ENCODE measurements at places on chromosomes 1 and 21.
A peak's percentile ranks its signal among the peaks of the same experiment; 100 is the strongest.

- no peak for DNase-seq
Observed at GRCh38 chr1:75529488-75529887, 81.4 kb downstream of the SLC44A5 start.

DNA sequence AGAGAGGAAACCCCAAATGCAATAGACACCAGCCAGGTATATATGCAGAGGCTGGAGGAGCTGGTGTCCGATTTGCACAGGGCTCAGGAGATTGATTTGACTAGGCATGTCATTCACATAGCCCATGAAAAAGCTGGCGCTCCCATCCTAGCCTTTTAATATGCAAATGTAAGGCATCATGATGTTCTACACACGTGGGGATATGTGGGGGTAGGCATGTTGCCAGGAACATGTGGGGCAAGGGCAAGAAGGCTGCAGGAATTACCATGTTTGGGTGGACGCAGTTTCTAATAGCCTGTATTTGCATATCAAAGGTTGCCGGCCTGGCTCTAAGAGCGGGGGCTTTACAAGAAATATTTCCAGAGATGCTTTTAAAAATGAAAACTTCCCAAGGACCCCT is 11.7 kb upstream of the SH3GLB1 start:
- no peak for DNase-seq

GRCh38 chr1:103525114-103525606 is 339 bp upstream of the RNPC3 start:
- no peak for DNase-seq

DNA sequence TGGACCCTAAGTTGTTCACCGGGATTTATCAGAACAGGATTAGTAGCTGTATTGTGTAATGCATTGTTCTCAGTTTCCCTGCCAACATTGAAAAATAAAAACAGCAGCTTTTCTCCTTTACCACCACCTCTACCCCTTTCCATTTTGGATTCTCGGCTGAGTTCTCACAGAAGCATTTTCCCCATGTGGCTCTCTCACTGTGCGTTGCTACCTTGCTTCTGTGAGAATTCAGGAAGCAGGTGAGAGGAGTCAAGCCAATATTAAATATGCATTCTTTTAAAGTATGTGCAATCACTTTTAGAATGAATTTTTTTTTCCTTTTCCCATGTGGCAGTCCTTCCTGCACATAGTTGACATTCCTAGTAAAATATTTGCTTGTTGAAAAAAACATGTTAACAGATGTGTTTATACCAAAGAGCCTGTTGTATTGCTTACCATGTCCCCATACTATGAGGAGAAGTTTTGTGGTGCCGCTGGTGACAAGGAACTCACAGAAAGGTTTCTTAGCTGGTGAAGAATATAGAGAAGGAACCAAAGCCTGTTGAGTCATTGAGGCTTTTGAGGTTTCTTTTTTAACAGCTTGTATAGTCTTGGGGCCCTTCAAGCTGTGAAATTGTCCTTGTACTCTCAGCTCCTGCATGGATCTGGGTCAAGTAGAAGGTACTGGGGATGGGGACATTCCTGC is 3.9 kb upstream of the OLFML3 start:
- no peak for DNase-seq

DNA sequence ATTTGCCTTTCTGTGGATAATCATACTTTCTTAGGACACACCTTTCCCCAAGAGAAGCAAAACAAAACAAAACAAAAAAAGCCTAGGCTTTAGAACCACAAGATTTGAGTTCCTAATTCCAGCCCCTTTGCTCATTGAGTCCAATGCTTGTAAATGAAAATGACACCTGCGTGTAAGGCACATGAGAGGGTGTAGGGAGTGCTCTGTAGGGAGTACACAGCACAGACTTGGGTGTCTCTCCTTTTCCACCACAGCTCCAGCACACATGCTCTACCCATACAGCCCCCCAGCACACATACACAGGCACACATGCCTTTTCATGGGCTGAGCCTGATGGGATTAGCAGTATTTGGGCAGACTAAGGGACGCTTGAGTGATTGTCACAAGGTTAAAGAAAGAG is 9.2 kb upstream of the NGF start:
- DNase-seq, result no peak

GRCh38 chr21:37459575-37459974 is 93.0 kb downstream of the DYRK1A start:
- DNase-seq, result no peak

- no peak for DNase-seq
Observed at GRCh38 chr1:165849353-165850133, 22.1 kb downstream of the UCK2 start.

DNA sequence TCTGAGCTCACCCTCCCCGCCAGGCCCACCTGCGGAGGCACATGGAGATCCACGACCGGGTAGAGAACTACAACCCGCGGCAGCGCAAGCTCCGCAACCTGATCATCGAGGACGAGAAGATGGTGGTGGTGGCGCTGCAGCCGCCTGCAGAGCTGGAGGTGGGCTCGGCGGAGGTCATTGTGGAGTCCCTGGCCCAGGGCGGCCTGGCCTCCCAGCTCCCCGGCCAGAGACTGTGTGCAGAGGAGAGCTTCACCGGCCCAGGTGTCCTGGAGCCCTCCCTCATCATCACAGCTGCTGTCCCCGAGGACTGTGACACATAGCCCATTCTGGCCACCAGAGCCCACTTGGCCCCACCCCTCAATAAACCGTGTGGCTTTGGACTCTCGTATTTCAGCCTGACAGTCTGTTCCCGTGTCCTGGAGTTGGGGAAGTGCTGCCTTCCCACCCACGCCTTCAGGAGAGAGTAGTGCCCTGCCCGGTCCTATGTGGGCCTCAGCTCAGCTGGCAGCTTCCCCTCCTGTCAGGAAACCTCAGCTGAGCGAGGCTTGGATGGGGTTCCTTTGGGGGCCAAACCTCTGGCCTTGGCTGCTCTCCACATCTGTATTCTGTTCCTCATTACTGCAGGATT is 9.2 kb downstream of the ZBTB48 start:
- DNase-seq, result no peak

- no peak for DNase-seq
Observed at GRCh38 chr21:14736672-14737071, 190.6 kb upstream of the SAMSN1 start.

GRCh38 chr1:159700312-159700711 is 14.1 kb downstream of the CRP start:
- DNase-seq, result no peak

DNA sequence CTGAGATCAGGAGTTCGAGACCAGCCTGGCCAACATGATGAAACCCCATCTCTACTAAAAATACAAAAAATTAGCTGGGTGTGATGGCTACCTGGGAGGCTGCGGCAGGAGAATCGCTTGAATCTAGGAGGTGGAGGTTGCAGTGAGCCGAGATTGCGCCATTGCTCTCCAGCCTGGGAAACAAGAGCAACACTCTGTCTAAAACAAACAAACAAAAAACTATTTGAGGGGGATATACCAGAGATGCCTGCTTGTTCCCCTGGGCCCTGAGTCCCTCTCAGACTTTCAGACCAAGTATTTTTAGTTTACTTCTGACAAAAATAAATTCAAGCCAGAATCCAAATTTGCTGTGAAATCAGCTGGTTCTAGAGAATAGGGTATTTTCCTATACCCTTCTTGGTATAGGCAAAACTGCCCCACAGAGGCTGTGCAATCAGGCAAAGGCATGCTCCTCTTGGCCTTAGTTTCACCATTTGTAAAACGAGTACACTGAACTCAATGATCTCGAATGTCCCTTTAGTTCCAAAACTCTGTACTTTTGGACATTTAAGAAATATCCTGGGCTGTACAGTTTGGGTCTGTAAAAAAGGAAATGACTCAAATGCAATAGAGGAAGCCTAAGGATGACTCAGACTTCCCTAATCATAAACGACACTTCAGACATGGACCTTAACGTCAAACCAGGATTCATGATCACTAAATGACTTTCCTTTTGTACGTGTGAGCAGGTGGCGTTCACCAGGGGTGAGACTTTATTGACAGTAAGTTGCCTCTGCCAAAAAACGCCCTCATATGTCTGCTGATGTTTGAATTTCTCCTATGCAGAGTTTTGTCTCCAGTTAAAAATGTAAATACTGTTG is 16.1 kb downstream of the ENSA start:
- DNase-seq, result peak; percentile 42

DNA sequence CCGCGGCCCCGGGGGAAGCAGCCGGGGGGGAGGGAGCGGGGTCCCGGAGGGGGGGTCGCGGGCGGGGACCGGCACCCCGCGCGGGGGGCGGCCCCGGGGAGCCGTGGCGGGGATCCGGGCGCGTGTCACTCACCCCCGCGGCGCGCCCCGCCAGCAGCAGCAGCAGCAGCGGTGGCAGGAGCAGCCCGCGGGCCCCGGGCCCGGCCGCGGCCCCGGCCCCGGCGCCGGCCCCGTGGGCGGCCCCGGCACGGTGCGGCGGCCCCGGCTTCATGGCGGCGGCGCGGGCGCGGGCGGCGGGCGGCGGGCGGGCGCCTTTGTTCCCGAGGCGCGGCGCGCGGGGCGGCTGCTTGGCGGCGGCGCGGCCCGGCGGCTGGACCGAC is 252 bp downstream of the SDC3 start:
- peak; percentile 12 for DNase-seq

DNA sequence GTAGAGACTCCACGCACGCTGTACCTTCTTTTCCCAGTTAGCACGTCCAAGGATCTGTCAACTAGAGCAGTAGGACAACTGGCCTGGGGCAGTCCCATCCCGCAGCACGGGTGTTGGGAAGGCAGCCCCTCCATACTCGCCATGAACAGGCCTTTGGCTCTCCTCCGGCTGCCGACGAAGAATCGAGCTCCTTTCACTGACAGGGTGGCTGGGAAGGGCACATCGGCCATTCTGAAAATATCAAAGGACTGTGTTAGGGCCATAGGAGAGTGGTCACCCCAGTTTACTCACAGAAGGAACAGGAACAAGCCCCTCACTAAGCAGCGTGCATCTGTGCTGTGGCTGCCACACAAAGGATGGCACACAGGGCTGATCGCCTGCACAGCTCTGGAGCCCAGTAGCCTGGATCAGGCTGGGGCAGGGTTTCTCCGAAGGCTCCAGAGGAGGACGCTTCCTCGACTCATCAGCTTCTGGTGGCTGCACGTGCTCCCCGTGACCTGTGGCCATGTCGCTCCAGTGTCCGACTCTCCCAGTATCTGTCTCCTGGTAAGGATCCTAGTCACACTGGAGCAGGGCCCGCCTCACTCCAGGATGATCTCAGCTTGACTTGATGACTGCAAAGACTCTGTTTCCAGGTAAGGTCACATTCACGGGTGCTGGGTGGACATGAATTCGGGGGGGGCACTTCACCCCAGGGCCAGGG is 8.9 kb downstream of the KRTAP10-1 start:
- DNase-seq, result no peak

- no peak for DNase-seq
Observed at GRCh38 chr21:35556536-35556935, 503.8 kb downstream of the SETD4 start.

DNA sequence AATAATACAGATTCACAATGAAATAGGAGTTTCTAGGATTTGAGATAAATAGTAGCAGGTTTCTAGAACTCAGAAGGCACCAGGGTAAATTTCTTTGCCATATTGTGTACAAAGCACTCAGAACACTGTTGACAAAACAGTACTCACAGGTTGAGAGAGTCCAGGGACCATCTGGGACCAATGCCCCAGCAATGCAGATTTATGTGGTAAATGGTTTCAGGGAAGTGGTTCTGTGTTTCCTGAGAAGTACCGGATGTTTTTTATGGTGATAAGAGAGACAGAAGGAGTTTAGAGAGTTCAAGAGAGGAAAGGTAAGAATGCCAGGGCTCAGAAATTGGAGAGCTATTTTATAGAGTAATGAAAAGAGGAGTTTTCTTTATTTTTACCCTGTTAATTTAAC is 29.6 kb upstream of the DIPK1A start:
- DNase-seq, result no peak

DNA sequence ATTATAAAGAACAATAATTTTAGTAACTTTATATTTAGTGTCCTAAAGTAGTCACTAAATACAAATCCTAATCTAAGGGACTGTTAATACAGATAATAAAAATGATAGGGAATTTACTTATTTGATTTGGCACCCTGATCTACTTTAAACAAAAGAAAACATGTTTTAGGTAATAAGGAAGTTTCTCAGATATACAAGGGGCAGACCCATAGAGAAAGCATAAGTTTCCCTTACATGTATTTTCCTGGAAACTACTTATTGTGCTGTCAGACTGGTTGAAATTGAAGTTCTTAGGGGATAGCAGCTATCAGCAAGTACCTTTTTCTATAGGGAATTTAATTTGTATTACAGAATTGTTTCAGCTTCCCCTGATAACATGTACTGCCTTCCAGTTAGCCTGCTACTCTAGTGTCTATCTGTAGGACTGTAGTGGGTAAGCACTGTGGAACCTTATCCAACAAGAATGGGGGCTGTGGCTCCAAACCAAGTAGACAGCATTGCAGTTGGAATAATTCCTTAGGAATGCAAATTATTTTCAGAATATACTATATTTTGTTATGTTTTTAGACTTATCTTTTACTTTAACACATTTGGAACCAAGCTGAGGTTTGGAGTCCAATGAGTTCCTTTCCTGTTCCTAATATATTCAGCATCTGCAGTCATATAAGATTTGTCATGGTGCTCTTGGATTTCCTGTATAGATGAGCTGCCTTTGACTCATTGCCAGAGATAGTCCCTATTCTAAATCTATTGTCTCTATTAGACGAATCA is 14.7 kb downstream of the MSH4 start:
- DNase-seq, result no peak

DNA sequence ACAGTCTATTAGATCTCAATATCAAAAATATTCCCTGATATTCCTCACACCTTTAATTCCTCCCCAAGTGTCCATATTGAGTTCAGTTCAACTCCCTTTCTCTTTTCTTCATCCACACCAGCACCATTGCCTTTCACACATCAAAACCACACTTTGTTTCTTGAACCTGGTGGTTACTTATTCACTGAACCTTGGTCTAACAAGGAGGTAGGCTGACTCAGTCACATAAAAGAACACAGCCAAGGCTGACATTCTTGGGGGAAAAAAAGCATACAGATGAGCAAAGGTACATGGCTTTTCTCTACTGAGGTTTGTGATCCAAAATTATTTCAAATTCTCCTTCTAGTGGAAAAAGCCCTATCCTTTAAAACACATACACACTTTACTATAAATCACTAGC is 131.7 kb upstream of the USH2A start:
- DNase-seq, result no peak

DNA sequence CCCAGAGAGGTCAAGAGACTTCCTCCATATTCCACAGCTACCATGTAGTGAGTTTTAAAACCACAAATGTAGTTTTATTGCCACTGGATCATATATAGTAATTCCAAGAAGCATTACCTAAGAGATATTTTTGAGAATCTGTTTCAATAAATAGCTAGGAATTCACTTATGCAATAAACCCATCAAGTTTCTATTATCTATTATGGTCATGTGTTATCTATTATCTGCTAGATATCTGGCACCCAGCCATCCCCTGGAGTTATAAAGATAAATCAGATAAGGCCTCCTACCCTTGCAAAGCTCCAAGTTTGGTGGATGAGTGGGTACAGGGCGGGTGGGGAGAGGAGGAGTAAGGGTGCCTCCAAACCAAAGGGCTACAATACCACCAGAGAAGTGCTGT is 10.3 kb upstream of the VWA5B1 start:
- no peak for DNase-seq

DNA sequence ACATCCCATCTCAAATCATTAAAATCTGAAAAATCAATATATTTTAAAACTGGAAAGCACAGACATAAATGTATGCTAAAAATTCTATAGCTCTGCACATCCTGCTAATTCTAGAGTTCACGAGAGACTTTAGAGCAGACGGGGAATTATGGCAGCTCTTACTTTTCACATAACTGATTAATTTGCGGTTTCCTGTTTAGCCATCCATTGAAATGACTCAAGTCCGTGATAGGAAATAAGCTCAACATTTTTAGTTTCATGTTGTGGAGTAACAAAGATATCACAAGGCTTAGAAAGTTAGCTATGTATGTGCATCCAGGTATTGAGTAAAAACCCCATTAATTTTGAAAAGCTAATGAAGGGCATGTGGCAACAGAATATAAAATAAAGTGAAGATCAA is 123.2 kb downstream of the SMYD2 start:
- DNase-seq, result no peak

Data from stimulated activated CD4-positive, alpha-beta T cell treated with anti-CD3 and anti-CD28 coated beads, Interleukin-1b, Interleukin-23, amount 100 ng/mL, for 4 hours (primary cell).